ENCODE measurements at places on chromosomes 2 and 18.

GRCh38 chr2:165401285-165401852, 68.1 kb upstream of the CSRNP3 start:
- no peak for DNase-seq

GRCh38 chr2:171836146-171836910, 57.7 kb downstream of the SLC25A12 start:
- no peak for DNase-seq

DNA sequence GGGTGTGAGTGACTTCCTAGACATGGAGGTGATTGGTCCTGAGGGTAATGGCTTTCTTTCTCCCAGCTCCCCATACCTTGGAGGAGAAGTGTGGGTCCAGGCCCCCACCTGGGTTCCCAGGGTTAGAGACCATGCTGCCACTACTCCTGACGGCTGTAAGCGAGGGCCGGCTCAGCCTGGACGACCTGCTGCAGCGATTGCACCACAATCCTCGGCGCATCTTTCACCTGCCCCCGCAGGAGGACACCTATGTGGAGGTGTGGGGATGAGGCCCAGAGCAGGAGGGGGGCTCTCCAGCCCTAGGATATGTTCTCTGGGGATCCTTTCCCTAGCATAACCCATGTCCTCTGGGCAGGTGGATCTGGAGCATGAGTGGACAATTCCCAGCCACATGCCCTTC, 21.8 kb downstream of the CAD start:
- no peak for DNase-seq

DNA sequence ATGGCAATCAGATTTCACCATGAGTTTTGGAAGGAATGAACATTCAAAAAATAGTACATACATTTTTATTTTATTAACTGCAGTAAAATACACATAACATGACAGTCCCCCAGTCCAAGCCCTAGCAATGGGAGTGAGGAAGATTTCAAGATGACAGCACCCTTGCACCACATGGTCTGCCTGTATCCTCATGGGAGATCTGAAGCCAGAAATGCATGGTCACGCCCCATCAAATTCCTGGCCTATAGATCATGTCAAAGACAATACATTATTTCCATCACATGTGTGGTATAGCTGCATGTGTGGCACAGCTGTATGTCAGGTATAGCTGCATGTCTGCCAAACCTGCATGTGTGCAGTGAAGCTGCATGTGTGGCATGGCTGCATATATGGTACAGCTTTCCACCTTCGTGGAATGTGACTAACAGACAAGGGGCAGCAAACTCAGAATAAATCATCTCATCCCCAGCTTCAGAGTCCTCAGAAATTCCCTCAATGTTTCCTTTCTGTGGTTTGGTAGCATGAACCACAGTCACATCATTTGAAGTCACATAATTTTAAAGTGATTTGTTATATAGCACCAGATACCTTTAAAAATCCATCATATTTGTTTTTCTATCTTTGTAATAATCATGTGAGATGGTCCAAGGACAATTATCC, 518.2 kb upstream of the SOX11 start:
- no peak for DNase-seq

DNA sequence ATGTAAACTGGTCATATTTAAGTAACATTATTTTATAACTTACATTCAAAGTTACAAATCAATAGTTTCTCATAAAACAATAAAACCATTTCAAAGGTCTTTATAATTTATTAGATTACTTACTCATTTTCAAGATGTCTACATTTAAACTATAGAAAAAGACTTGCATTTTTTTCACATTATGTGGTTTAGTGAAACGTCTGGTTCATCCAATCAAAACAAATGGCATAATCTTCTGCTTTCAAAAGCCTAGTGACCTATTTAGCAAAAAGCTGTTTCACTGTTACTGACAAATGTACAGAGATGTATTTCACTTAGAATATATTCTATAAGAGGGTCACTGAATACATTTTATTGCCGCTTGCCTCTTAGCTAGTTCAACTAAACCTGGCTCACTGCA, 49.3 kb upstream of the MCM6 start:
- no peak for DNase-seq

DNA sequence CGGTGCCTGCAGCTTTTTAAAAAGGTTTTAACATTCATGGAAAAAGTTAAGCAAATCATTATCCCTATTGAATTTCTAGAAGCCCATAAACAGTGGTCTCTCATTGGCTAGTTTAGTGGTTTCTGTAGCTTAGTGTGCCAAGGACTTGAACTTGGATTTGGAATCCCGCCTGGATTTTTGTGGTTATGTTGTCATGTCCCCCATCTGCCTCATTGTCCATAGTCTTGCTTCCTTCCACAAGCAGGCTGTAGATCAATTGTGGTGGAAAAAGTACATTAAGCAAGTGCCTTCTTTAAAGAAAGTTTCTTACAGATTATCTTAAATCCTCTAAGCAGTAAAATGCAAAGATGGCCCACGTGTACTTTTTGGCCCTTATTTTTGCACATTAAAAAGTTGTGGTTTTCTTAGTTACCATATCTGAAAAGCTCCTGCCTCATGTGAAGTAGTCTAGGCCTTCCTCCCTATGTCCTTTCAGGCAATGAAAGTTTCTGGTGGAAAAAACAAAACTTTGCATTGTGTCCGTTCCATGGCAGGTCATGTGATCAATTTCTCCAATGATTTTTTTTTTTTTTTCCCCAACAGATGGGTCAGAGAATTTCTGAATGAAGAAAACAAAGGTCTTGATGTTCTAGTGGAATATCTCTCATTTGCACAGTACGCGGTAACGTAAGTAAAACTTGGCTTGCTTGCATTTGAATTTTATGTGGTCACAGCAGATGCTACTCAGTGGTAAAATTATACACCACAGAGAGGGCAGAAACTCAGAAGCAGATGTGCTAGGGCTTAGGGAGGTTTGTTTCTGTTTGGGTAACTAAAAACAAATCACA, 158.9 kb downstream of the PRPF40A start:
- DNase-seq: peak; percentile 63

- no peak for DNase-seq
Measured at GRCh38 chr2:232395586-232395985, 11.1 kb upstream of the ALPG start.

GRCh38 chr18:2932247-2933181, 80.4 kb downstream of the LPIN2 start:
- no peak for DNase-seq

DNA sequence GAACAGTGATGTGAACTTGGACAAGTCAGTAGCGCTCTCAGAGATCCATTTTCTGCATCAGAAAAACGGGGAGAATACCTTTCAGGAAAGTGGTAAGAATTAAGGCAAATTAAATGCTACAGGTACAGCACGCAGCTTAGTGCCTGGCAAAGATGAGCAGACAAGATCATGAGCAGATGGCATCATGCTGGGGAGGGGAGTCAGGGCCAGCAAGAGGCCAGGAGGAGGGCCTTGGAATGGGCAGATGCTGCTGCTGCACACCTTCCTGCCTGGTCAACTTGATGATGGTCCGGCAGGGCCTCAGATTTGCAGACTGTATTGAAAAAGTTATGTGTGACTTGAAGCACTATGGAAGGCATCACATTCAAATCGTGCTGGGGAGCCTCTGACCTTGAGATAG, 72.9 kb downstream of the GALNT14 start:
- no peak for DNase-seq

- DNase-seq: peak; percentile 57
Measured at GRCh38 chr2:27723372-27724144, 48.0 kb upstream of the MRPL33 start.

- no peak for DNase-seq
Measured at GRCh38 chr2:121707920-121708361, 28.7 kb downstream of the NIFK start.

DNA sequence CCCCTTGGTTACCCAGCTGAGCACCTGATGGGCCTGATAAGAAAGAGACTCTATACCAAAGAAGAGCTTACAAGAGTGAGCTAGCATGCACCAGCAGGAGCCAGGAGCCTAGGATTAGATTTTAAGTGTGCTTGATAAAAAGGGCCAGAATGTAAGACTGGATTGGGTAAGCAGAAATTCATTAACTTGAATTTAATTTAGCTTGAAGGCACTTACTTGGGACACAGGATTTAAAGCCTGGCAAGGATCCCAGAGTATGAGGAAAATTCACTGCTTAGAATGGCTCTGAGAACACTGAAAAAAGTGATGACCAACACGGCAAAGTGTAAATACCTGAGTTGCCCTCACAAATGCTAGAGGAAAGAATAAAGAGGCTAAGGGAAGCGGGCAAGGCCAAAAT, 91.3 kb upstream of the RBBP8 start:
- DNase-seq: no peak

GRCh38 chr2:37315364-37315763, 9.3 kb downstream of the PRKD3 start:
- no peak for DNase-seq

DNA sequence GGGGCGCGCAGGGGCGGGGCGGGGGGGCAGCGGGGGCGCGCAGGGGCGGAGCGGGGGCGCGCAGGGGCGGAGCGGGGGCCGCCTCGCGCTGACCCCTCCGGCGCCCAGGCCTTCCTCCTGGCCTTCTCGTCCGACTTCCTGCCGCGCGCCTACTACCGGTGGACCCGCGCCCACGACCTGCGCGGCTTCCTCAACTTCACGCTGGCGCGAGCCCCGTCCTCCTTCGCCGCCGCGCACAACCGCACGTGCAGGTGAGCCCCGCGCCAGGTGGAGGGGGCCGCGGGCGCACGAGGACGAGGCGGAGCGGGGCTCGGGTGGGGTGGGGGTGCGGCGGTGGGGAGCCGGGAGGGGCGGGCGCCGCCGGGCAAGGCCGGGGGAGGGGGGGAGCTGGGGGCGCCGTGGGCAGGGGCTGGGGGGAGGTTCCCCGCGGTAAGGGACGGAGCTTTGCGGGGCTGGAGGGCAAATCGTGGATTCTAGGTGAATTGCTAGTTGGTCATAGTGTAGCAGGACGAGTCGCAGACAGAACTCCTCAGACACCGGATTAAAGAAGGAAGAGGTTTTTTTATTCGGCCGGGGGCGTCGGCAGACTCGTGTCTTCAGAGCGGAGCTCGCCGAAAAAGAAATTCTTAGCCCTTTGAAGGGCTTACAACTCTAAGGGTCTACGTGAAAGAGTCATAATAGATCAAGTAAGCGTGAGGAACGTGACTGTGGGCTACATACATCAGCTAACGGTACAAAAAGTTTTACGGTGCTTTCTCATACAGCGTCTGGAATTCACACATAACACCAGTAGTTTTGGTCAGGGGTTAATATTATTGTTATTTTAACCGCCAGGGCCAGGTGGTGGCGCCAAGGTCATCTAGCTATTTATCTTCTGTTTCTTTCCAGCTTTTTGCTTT, 29.9 kb downstream of the ANO7 start:
- DNase-seq: peak; percentile 58

- peak; percentile 59 for DNase-seq
Measured at GRCh38 chr18:26482569-26482968, 65.8 kb downstream of the KCTD1 start.

- no peak for DNase-seq
Measured at GRCh38 chr2:159003555-159003954, 35.1 kb downstream of the TANC1 start.

DNA sequence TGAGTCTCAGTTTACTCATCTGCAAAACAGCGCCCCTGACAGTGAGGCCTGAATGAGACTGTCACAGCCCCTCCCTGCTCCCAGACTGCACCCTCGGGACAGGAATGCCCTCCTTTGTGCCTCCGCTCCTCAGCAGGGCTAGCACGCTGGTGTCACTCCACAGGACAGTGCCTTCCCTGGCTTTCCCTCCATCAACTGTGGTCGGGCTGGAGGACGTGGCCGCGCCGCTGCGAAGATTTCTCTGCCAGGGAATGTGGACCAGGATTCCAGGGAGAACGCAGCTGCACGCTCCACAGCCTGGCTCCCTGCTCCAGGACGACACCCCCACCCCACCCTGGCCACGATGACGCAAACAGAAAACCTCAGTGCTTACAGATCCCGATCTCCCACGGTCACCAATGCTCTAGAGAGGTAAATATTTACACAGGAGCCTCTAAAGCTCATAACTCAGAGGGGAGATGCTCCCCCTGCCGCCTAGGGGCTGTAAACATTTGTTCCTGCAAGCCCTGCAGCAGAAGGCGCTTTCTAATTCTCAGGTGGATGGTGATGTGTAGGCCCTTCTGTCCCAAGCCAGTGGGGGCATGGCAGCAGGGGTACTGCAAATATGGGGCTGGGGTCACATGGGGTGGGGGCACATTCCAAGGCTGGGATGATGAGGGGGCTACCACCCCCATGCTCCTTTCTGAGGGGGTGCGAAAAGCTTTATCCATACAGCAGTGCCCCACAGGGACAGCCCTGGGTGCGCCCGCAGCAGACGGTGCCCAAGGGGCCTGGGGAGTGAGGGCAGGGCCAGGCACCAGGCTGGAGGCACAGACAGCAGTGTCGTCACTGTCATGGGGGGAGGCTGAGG, 12.4 kb downstream of the HS6ST1 start:
- DNase-seq: peak; percentile 43

DNA sequence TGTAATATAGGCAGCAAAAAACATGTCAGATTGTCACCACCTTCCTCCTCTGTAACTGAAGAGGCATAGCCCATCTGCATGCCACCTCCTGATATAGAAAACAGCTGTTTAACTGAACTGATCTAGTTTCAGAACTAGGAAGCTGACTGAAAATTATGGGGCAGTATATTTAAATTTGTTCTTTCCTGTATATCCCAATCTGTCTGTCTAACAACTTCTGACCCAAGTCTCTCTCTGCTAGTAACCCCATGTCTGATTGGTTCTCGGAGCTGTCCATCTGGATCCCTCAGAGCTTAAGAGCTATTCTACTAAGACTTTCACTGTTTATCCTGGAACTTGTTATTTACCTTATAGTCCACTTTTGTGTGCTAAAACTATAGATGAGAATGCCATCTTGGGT, 68.2 kb upstream of the SLC35G4 start:
- DNase-seq: no peak

- DNase-seq: no peak
Measured at GRCh38 chr2:104584393-104584792, 269.5 kb upstream of the POU3F3 start.

DNA sequence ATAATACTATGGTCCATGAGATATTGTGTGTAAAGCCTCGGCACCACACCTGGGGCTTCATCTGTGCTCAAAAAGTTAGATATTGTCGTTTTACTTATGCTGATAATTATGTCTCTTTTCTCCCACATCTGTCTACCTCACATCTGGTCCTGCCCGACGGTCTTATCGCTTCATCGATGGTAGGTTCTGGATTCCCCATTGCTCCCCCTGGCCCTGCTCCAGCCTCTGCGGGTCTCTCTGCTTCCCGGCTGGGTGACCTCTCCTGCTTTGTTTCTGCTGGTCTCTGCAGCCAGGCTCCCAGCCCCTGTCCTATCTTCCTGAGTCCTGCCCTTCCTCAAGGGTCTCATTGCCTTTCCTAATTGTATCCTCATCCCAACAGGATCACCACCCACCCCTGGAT, 294.2 kb downstream of the NDUFA10 start:
- DNase-seq: no peak

DNA sequence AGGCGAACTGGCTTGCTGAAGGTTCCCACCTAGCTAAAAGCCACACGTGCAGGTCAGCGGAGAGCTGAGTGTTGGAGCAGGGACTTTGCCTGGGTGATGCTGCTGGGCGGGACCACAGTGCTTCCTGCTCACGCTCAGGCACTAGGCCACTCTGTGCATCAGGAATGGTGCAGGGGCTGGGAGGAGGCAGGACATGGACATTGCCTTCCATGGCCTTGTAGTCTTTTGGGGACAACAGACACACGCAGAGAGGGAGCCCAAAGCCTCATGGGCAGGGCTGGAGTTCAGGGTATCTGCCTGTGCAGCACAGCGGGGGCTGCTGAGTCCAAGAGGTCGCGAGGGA, 207.2 kb downstream of the ZBTB7C start:
- DNase-seq: no peak

Measured in MG63 (cell line).